ENCODE measurements at places on chromosomes 1 and 21.

DNA sequence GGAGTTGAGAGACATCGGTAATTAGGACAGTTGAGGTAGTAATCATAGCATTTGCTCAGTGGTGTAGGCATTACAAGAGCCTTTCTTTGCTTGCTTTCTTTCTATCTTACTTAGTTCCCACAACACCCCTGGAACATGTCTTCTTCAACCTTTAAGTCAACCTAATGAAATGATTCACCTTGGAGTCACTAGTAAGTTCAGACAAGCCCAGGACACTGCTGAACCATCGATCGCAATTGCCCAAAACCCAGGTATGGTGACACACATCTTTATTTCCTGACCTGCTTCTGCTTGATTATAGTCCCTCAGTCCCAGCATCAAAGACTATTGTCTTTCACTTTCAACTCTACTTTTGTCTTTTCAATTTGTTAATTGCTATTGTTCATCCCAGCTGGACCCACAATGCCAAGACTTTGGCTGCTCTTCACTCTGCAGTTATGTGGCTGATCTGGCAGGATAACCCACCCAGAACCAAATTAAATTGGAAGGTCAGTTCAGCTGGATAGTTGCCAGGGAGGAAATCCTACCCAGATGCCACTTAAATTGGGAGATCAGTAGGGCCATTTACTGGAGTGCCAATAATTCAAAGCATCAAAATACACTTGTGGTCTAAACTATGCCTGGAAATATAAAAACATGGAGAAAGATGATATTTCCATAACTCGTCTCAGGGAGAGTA, 272.9 kb downstream of the RWDD3 start:
- DNase-seq, result no peak

DNA sequence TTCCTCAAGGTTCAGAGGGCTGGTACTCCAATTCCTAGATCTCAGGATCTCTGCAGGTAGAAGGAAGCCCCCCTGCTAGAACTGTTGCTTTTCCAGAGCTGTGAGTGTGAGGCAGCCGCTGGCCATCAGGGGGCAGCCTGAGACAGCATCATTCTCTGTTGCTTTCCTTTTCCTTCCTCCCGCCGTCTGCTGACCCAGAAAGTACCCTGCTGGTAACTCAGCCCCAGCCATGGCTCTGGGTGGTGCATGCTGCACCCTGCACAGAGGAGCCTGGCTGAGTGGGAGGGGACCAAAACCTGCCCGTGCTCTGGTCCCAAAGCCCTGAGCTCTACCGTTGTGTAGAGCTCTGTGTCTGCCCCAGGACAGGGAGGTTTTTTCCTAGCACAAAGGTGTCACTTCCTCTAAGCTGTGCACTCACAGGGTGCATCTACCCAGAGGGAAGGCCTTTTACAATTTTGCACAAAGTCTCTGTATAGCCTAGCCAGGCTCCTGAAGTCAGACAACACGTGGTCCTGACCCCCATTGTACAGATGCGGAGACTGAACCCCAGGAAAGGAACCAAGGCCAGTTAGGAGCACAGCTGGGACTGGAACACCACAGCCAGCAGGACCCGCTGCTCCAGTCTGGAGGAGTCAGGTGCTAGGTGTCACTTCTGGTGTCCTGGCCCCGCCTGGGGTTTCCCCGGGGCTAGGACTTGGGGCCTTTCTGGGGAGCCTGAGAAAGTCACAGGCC, 5.6 kb upstream of the FAM131C start:
- DNase-seq, result peak; percentile 84

DNA sequence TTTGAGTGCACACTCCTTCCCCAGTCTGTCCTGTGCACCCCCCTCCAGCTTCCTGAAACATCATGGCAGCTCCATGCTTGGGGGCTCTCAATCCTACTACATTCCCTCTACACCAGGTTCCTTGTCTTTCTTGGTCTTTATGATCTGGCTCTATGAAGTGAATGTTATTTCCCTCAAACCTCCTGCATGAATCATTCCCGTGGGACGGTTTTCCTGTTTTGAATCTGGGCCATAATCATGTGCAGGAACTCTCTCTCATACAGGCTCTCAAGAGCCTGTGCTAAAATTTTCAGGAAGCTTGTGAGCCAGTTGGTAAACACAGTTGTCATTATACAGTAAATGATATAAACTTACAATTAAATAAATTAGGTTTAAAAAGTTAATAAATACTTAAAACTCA, 89.8 kb upstream of the KCNE2 start:
- peak; percentile 14 for DNase-seq

DNA sequence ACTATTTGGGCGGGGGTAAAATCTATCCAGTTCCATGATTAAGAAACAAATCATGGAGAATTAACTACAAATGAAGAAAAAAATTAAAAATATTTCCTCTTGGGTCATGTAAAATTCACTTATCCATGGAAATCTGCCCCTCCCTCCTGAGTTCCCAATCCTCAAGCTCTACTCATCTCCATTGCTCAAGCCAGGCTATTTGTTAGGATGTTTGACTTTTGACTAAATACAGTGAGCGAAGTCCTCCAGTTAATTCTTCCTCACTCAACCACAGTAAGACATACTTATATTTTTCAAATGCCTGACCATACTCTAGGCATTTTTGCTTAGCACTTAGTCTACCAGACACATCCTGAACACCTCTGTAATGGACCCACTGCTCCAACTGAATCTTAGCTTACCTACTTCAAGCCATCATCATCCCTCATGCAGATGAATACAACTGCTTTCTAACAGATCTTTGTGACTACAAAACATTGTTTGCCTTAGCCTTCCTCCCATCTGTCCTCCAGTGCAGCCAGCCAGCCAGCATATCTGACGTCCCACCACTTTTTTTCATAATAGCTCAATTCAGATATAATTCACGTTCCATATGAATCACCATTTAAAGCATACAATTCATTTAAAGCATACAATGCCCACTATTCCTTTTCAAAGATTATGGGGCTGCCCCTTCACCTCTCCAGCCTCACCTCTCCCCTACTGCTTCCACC, 154.2 kb downstream of the RERE start:
- DNase-seq, result no peak

- DNase-seq, result no peak
These were observed 303.3 kb upstream of the DAB1 start for GRCh38 chr1:57727121-57727520.

DNA sequence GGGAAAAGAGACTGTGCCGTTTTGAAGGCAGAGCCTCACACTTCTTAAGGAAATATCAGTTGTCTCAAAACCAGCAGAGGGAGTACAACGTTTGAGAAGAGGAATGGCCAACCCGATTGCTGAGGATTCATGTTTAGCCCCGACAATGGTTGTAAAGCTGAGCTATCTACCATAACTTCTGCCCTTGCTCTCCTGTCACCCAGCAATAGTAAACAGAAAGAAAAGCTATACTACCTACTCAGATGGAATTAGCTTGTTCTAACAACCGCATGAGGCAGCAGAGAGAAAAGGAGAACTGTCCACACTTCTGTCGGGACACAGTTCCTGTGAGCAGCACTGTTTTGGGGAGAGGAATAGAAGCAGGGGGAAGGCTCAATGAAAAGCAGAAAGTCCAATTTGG, 91.2 kb downstream of the SLC45A1 start:
- peak; percentile 44 for DNase-seq

DNA sequence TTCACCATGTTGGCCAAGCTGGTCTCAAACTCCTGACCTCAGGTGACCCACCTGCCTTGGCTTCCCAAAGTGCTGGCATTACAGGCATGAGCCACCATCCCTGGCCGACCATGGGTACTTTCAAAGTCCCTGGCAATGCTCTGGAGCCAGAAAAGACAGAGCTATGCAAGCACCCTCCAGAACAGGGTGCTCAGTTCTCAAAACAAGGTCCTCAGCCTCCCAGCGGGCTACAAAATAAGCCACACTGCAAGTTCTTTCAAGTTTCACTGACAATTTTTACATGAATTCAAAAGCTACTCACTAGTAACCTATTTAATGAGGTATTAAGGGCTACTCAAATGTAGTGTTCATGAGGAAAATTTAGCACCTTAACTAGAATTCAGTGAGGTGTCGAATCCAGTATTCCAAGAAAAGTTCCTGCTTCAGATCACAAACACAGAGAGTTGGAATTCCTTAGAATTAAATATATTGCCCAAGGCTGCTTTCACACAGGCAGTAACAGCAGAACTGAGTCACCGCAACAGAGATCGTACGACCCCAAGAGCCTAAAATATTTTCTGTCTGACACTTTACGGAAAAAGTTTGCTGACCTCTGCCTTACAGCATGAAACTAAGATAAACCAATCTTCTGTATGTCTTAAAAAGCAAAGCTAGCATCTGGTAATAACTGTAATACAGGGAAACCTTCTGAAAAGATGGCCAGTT, 60.7 kb downstream of the HSF2BP start:
- peak; percentile 25 for DNase-seq

GRCh38 chr1:164183854-164184635, 374.9 kb upstream of the PBX1 start:
- no peak for DNase-seq

DNA sequence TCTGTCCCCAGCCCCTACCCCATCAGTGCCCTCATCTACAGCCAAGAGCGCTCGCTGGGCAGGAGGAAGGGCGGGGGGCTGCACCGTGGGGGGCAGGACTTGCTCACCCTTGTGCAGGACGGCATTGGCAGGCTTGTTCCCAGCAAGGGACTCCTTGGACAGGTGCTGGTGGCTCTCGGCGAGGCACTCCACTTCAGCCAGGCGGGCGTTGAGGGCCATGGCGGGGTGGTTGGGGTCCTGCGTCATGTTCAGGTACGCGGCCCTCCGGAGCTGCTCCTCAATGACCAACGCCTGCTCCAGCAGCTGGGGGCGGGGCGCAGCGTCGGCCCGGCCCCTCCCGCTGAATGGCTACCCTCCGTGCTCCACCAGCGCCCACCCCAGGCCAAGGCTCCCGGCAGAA, 64.0 kb downstream of the KCNAB2 start:
- no peak for DNase-seq

DNA sequence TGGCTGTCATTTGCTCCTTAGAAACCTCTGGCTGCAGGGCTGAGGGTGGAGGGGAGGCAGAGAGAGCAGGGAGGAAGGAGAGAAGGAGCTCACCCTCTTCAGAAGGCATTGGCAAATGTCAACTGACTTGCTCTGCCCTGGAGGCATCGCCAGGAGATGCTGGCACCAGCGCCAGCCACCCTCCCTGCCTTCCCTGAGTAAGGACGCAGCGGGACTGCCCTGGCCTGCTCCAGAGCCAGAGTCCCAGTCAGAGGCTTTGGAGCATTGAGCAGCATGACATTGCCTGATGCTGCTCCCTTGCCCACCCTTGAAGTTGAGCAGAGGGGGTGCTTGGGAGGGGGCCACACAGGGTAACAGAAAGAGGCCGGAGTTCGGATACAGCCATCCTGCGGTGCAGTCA, 62.3 kb downstream of the DISP3 start:
- DNase-seq, result no peak

GRCh38 chr21:42652527-42653230, 742 bp upstream of the PDE9A start:
- DNase-seq, result peak; percentile 75

DNA sequence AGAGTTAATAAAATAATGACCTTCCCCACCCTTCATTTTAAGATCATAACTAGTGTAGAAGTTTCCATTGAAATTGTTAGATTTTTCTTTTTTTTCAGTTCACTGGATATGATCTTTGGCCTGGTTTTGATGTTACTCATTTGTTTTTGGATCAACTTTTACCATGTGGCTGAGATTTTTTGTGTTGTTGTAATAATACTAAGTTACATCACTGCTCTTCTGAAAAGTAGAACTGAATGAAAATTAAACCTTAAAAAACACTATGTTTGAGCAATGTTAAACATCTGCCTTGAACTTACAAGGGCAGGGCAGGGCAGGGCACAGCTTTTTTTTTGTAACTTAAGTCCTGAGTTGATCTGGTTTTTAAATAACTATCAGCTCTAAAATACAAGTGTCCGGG, 204.8 kb upstream of the ADAMTS5 start:
- DNase-seq, result peak; percentile 16

GRCh38 chr1:30977105-30977504, 68.5 kb upstream of the SDC3 start:
- DNase-seq, result peak; percentile 7

DNA sequence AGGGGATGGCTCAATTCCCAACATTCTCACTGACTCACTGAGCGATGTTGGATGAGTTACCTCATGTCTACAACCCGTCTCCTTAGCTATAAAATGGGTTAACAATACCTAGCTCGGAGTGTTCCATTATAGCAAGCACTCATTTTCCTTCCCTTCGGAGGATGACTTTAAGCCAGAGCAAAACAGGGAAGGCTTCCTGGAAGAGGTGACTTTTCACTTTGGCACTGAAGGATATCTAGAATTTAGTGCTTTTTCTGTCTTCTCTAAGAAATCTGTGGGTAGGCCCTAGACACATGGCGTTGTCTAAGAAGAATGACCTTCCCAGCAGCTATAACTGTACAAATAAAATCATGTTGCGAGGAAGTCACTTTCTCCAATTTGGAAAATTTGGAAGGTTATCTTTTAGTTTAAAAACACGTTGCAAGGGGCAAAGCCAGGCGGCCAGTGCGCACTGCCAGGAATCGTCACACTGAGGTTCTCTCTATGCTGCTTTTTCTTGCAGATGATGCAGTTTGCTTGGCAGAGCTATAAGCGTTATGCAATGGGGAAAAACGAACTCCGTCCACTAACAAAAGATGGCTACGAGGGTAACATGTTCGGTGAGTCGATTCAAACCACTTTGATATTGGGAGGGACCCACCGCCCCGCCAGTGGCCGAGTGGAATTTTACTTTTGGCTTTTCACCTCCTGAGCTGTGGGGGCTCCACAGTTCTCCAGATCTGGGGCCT, 69.5 kb downstream of the MAN1C1 start:
- no peak for DNase-seq

- peak; percentile 68 for DNase-seq
These were observed 70.8 kb upstream of the CASZ1 start for GRCh38 chr1:10867138-10867721.

All from hepatic stellate cell (primary cell).